ENCODE measurements at places on chromosomes 11 and 22.

DNA sequence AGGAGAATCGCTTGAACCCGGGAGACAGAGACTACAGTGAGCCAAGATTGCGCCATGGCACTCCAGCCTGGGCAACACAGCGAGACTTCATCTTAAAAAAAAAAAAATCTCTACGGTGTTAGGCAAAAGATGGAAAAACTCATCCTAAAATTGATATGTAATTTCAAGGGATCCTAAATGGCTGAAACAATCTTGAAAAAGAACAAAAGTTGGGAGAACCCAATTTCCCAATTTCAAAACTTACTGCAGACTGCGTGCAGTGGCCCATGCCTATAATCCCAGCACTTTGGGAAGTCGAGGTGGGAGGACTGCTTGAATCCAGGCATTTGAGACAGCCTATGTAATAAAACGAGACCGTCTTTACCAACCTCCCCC, 31.7 kb upstream of the TOP3B start:
- no peak for DNase-seq

DNA sequence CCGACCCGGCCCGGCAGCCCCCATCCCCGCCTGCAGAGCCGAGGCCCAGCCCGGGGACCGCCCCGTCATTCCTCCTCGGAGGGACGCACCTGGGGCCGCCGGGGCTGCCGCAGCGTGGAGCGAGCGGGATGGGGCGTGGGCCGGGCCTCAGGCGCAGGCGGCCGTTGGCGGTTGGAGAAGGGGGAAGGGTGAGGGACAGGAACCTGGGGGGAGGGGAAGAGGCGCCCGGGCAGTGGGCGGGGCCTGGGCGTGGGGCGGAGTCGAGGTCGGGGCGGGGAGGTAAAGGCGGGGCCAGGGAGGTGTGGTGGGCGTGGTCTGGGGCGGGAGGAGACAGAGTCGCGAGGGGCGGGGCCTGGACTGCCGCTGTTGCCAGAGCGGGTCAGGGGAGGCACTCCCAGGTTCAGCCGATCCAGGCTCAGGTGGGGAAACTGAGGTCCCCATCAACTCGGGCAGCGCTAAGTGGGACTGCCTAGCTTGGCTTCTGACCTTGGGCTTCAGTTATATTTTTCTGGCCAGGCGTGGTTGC, at the start of gene TESMIN:
Gene TESMIN (minus strand): TSS at position 190 of the 526 bp plus-strand sequence. CDS start 860 bp downstream, outside the sequence.
- DNase-seq: peak; percentile 33

GRCh38 chr22:40179526-40179925, 1.8 kb downstream of the TNRC6B start:
- no peak for DNase-seq

GRCh38 chr11:128492461-128492860, 94.9 kb downstream of the ETS1 start:
- DNase-seq: no peak

- no peak for DNase-seq
These were observed 28.3 kb downstream of the GRIK4 start for GRCh38 chr11:120539667-120540369.

GRCh38 chr11:134835561-134835960, 423.5 kb upstream of the B3GAT1 start:
- DNase-seq: no peak

GRCh38 chr11:90601261-90601660, 378.4 kb upstream of the CHORDC1 start:
- no peak for DNase-seq

- peak; percentile 22 for DNase-seq
These were observed 26.9 kb upstream of the ALKBH3 start for GRCh38 chr11:43853781-43854180.

GRCh38 chr11:69552951-69553350, 71.5 kb downstream of the LINC01488 start:
- DNase-seq: no peak

GRCh38 chr22:44319685-44320084, 6.9 kb upstream of the SHISAL1 start:
- DNase-seq: no peak
